Aorta (tissue), 5 donors: ENCODE measurements at places on chromosomes 1 and 21. TPM values are rescaled to one million over a fixed set of nuclear protein-coding genes. Genes with fewer than 3 reads are reported as not detected.

Gene ZMYND12
- not detected for polyA plus RNA-seq

Gene SGIP1
- polyA plus RNA-seq = 10.9 TPM

Gene UBAP2L
- 63.1 TPM for polyA plus RNA-seq

Gene AADACL3
- not detected for polyA plus RNA-seq

Gene JMJD4
- 11.9 TPM for polyA plus RNA-seq

Gene IQGAP3
- 0.38 TPM for polyA plus RNA-seq

Gene GREM2
- polyA plus RNA-seq = 0.03 TPM

Gene RAP1GAP
- 0.33 TPM for polyA plus RNA-seq

Gene EFCAB14
- polyA plus RNA-seq = 46.5 TPM

Gene SLC45A1
- polyA plus RNA-seq = 8.1 TPM

DNA sequence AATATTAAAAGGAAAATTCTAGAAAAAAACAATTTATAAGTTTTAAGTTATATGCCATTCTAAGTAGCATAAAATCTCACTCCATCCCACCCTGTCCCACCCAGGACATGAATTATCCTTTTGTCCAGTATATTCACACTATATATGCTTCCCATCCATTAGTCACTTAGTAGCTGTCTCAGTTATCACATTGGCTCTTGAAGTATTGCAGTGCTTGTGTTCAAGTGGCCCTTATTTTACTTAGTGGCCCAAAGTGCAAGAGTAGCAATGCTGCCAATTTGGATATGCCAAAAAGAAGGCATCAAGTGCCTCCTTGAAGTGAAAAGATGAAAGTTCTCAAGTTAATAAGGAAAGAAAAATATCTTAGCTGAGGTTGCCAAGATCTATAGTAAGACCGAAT, 192.3 kb downstream of the KCNT2 start:
- H3K27me3 ChIP-seq = no peaks in the 10 kb centered on the region
- H3K4me1 ChIP-seq = no peaks in the 10 kb centered on the region

DNA sequence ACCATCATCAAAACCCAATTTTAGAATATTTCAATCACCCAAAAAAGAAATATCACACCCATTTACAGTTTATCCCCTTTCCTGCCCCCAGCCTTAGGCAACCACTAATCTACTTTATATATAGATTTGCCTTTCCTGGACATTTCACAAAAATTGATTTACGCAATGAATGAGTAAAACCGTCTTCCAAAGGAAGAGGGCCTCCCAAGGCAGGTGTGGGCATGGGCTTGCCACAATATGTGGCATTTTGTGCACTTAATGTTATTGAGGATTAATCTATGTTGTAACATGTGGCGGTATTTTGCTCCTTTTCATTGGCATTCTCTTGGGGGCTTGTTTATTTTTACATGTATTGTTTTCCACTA, 11.8 kb upstream of the BMP8B start:
- no peaks in the 10 kb centered on the region for H3K27me3 ChIP-seq
- no peak overlapping the region for H3K27ac ChIP-seq
- DNase-seq = no peak
- H3K4me1 ChIP-seq = no peaks in the 10 kb centered on the region
- H3K36me3 ChIP-seq = no peaks in the 10 kb centered on the region
- H3K4me3 ChIP-seq = no peak overlapping the region

GRCh38 chr21:31265366-31266013, 78.6 kb downstream of the TIAM1 start:
- H3K27me3 ChIP-seq = no peaks in the 10 kb centered on the region
- H3K27ac ChIP-seq = no peak overlapping the region
- no peaks in the 10 kb centered on the region for H3K36me3 ChIP-seq
- H3K4me3 ChIP-seq = no peak overlapping the region
- H3K4me1 ChIP-seq = no peaks in the 10 kb centered on the region

DNA sequence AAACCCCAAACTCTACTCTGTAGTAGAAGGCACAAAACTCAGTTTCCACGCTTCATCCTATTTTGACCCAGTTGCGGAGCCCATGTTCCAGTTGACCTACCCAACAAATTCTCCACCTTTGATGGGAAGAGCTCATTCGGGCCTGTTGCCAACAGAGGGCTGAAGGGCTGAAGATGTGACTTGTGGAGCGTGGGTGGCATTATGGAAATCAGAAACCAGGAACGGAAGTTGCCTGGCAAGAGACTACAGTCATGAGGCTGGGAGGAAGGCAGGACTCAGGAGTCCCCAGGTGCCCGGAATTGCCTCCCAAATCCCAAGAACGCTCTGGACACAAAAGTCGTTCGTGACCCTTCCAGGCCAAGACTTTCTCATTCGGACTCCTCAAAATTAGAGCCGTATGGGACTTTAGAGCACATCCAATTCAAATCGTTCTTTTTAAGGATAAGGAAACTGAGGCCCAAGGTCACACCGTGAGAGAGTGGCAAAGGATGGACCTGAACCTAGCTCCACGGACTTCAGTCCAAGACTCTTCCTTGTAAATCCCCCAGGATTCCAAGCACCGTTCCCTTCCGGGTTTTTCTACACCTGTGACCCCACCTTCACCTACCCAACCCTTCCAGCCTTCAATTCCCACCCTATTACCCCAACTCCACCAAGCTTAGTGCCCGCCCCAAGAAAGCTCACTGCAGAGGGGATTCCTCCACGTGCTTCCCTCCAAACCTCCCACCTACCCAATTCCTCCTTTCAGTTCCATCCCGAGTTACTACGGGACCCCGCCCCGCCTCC, 739 bp downstream of the SMG5 start:
- peaks cover 2% of the 10 kb centered on the region for H3K36me3 ChIP-seq
- peaks cover 8% of the 10 kb centered on the region for H3K4me1 ChIP-seq
- no peak overlapping the region for H3K27ac ChIP-seq
- H3K4me3 ChIP-seq = peak overlapping the region; percentile 90
- DNase-seq = peak; percentile 37
- H3K27me3 ChIP-seq = no peaks in the 10 kb centered on the region

GRCh38 chr1:81670286-81670685, 130.4 kb upstream of the ADGRL2 start:
- H3K27ac ChIP-seq = no peak overlapping the region
- DNase-seq = peak; percentile 82
- H3K36me3 ChIP-seq = no peaks in the 10 kb centered on the region

GRCh38 chr1:74650561-74650960, 23.0 kb downstream of the ERICH3 start:
- no peaks in the 10 kb centered on the region for H3K36me3 ChIP-seq
- no peak overlapping the region for H3K27ac ChIP-seq
- DNase-seq = no peak

DNA sequence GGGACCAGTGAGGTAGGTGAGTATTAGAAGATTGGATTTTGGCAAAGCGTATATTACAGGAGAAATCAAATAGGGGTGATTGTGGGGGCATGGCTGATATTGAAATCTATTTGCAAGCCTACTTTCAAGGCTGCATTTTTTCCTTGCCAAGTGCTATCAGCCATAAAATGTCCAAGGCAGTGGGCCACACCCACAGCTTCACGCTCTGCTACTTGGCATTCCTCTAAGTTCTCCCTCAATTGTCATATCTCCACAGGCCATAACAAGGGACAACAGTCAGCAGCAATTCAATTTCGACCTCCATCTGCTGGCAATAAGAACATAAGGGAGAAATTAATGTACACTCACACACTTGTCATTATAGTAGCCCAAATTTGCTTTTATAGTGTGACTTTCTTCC, 667.1 kb upstream of the PKN2 start:
- H3K4me1 ChIP-seq = no peaks in the 10 kb centered on the region
- no peaks in the 10 kb centered on the region for H3K27me3 ChIP-seq
- H3K36me3 ChIP-seq = no peaks in the 10 kb centered on the region
- no peak for DNase-seq

DNA sequence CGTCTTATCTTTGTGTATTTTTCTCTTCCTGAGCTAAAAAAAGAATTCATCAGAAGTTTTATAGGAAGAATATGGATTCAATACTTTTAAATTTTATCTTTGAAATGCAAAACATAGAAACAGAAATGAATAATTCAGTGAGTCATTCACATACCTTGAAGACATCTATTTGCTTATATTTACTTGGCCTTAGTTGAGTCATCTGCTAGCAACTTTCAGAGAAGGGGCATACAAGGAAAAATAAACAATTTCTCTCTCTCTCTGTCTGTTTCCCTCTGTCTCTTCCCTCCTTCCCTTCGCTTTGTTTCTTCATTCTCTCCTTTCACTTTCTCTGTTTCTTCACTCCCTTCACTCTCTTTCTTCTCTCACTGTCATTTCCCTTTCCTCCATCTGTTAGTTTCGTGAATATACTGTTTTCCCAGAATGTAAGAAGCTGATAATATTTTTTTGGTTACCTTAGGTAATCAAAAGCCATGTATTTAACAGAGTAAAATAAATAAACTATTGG, 477.2 kb downstream of the BRINP3 start:
- H3K27ac ChIP-seq = no peak overlapping the region
- no peak for DNase-seq
- H3K4me1 ChIP-seq = no peaks in the 10 kb centered on the region
- no peaks in the 10 kb centered on the region for H3K27me3 ChIP-seq

DNA sequence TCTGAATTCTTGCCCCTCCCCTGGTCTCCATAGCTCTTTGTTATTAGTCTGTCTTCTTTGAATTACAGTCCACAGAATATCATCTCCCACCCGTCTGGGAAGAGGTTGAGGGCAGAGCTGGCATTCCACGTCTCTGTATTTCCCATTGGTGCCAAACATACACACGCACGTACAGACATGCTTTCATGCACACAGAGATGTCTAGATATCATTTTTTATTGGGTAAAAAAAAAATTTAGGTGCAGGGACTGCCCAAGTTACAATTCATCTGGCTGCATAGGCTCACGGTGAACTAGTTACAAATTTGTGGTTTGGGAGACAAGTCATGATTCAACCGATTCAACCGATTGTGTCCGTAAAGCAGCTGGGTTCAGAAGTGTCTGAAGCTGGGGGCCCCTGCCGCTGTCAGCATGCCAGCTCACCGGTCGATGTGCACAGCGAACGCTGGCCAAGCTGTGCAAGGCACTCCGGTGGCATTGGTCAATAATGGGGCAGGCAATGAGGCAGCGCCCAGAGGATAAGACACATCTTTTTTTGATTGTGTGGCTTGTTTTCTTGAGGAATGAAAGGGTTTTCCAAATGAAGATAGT, 73.7 kb downstream of the KCNN3 start:
- no peaks in the 10 kb centered on the region for H3K36me3 ChIP-seq
- H3K4me1 ChIP-seq = no peaks in the 10 kb centered on the region
- H3K27ac ChIP-seq = no peak overlapping the region
- no peak for DNase-seq

DNA sequence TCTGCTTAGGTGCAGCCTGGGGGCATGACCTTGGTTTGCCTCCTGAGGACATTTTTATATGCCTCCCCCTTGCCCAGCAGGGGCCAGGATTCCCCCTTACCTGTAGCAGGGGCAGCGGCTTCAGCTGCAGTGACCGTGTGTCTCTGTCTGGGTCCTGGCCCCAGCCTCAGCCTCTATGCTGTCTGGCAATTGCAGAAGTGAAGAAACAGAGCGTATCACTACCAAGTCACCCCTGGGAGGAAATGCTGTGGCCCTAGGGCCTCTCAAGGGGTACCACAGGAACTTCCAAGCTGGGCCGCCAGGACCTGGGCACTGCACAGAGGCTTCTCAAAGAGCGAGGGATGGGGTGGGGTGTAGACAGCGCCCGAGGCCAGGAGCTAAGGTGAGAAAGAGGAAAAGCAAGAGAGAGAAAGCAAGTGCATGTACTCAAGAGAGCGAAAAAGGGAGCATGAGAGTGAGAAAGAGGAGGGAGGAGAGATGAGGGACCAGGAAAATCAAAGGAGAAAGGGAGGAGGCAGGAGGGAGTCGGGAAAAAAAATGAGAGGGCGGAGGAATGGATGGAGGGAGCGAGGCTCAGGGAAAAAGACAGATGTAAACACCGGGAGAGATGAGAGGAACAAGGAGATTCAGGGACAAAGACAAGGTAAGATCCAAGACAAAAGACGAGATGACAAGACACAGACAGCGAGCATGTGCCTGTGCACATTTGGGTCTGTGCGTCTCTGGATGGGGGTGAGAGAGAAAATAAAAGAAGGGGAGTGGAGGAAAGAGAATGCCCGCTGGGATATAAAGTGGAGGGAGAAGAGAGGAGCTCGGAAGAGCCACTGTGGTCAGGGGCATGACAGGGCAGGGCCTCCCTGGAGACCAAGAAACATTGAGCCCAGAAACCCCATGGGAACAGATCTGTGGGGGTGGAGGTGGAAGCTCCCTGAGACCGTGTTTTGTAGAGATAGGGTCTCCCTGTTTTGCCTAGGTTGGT, at the start of gene PTAFR:
Gene PTAFR (minus strand): TSS at position 199 of the 979 bp plus-strand sequence. CDS start 25,669 bp downstream, outside the sequence.
- DNase-seq = no peak
- H3K36me3 ChIP-seq = no peaks in the 10 kb centered on the region
- H3K4me3 ChIP-seq = no peak within 1 kb of the TSS
- no peaks in the 10 kb centered on the region for H3K27me3 ChIP-seq
- H3K4me1 ChIP-seq = no peaks in the 10 kb centered on the region
- H3K27ac ChIP-seq = no peak within 1 kb of the TSS

GRCh38 chr1:153919876-153920852, 2.6 kb downstream of the GATAD2B start:
- H3K4me3 ChIP-seq = no peak overlapping the region
- H3K4me1 ChIP-seq = peaks cover 4% of the 10 kb centered on the region
- no peaks in the 10 kb centered on the region for H3K27me3 ChIP-seq
- peak overlapping the region; percentile 19 for H3K27ac ChIP-seq
- H3K36me3 ChIP-seq = no peaks in the 10 kb centered on the region

- peaks cover 11% of the 10 kb centered on the region for H3K4me1 ChIP-seq
- DNase-seq = no peak
- peak overlapping the region; percentile 85 for H3K27ac ChIP-seq
Measured at GRCh38 chr1:75785320-75785982, 605 bp upstream of the RABGGTB start.

GRCh38 chr1:156194300-156194652, 372 bp downstream of the SLC25A44 start:
- no peaks in the 10 kb centered on the region for H3K27me3 ChIP-seq
- no peaks in the 10 kb centered on the region for H3K4me1 ChIP-seq
- peak overlapping the region; percentile 70 for H3K4me3 ChIP-seq
- DNase-seq = no peak
- H3K27ac ChIP-seq = peak overlapping the region; percentile 65

- H3K27me3 ChIP-seq = no peaks in the 10 kb centered on the region
- no peaks in the 10 kb centered on the region for H3K36me3 ChIP-seq
- no peak overlapping the region for H3K27ac ChIP-seq
- DNase-seq = no peak
- H3K4me3 ChIP-seq = no peak overlapping the region
Measured at GRCh38 chr1:154386643-154387352, 18.3 kb upstream of the IL6R start.

DNA sequence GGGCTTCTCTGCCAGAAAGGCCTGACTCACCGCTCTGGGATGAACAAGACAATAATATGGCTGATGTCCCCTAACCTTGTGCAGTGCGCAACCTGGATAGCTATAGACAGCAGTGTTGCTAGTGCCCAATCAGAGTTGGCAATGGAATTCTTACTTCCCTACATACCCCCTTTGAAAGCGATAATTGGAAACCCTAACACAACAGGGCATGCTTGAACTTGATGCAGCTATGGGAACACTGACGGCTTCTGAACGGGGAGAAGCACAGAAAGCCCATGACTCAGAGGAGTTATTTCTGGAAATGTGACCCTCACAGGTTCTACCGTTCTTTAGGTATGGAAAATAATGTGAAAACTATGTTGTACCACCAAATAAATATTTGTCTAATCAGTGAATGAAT, 200.6 kb downstream of the TRABD2B start:
- no peaks in the 10 kb centered on the region for H3K36me3 ChIP-seq
- DNase-seq = no peak
- no peaks in the 10 kb centered on the region for H3K4me1 ChIP-seq
- H3K27me3 ChIP-seq = no peaks in the 10 kb centered on the region

- no peaks in the 10 kb centered on the region for H3K36me3 ChIP-seq
- H3K27me3 ChIP-seq = no peaks in the 10 kb centered on the region
- no peaks in the 10 kb centered on the region for H3K4me1 ChIP-seq
Measured at GRCh38 chr1:84780000-84780716, 89.9 kb upstream of the SSX2IP start.

GRCh38 chr1:203586496-203587081, 40.0 kb upstream of the ATP2B4 start:
- H3K27ac ChIP-seq = no peak overlapping the region
- H3K36me3 ChIP-seq = no peaks in the 10 kb centered on the region
- H3K4me1 ChIP-seq = no peaks in the 10 kb centered on the region
- DNase-seq = no peak
